ENCODE measurements at places on chromosomes 4 and X.

- DNase-seq: no peak
These were observed 10.2 kb downstream of the ABCD1 start for GRCh38 chrX:153734871-153735270.

GRCh38 chrX:42955349-42955748 is 177.4 kb upstream of the PPP1R2C start:
- no peak for DNase-seq

DNA sequence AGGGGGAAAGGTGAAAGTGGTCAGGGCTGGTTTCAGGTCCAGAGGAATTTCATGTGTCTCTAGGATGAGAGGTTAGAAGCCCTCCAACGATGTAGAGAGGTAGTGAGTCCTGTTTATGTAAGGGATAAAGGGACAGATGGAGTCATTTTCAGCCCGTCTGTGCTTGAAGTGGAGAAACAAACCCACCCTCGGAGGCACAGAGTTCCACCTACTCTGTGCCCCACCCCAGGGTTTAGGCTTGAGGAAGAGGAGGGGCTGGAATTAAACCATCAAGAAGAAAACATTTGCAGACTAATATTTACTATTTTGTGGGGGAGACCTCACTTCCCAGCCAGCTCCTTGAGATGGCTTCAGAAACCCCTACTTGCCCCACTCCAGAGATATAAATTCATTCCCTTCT is 868 bp upstream of the GNL3L start:
- DNase-seq: no peak

DNA sequence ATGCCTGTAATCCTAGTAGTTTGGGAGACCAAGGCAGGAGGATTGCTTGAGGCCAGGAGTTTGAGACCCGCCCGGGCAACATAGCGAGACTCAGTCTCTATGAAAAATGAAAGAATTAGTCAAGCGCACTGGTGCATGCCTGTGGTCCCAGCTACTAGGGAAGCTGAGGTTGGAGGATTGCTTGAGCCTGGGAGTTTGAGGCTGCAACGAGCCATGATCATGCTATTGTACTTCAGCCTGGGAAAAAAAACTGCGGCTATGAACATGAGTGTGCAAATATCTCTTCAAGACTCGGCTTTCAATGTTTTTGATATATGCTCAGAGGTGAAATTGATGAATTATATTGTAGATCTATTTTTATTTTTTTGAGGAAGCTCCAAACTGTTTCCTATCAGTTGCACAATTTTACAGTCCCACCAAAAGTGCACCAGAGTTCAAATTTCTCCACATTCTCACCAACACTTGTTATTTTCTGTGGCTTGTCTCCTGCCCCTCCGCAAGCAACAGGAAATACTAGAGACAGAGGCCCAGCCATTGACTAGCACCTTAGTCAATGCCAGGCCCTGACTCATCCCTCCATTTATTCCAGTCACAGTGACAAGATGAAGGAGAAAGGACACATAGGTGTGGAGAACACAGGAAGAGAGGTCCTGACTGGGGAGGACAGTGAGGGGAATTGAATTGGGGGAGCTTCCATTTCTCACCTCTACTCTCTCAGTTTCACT is 33.1 kb upstream of the ZNF41 start:
- DNase-seq: no peak

DNA sequence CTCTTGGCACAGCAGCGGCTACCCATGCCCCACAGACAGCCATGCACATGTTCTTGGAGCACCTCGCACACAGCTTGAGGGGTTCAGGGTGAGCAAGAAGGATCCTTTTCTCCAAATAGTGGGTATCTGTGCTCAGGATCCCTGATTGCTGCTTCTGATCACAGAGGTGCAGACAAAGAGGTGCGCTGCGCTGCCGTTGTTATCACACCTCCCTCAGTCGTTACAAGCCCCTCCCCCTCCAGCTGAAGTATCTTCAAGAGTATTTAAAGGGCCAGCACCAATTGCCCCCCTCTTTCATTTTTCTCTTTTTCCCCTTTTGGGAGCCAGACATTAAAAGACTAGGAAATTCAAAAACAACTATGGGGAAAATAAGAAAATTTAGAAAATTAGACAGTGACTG is 44.3 kb downstream of the NELFA start:
- DNase-seq: no peak

DNA sequence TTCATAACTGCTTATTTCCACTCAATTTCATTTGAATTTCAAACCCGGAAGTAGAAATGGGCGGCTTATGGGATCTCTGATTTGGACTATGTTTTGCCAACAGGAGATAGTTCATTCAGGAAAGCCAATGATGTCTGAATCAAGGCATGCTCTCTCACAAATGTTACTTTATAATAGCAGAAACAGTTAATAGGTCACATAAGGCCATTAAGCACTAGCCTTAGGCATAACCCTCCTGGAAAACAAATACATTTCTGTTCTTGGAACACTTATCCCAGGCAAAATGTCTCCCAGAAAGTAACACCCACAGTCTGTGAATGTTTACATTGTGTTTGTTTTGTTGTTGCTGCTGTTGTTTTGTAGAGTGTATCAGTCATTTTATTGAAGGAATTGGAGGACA is 1347.2 kb upstream of the PCDH7 start:
- DNase-seq: no peak
